ENCODE measurements at places on chromosomes 1 and 21. TPM values are rescaled to one million over a fixed set of nuclear protein-coding genes. Genes with fewer than 3 reads are reported as not detected.

CTSS gene
- 31.6 TPM for total RNA-seq

AMPD1 gene
- total RNA-seq, result not detected

FALEC gene
- not detected for total RNA-seq

JAM2 gene
- total RNA-seq, result 3.0 TPM

PRRC2C gene
- 79.3 TPM for total RNA-seq

KANK4 gene
- total RNA-seq, result 0.09 TPM

RAVER2 gene
- 7.2 TPM for total RNA-seq

KRTAP11-1 gene
- total RNA-seq, result not detected

FCRL2 gene
- total RNA-seq, result not detected

PLA2G2A gene
- 0.27 TPM for total RNA-seq

TSPEAR gene
- total RNA-seq, result 0.08 TPM

CLCA4 gene
- not detected for total RNA-seq

IFI44 gene
- 14.2 TPM for total RNA-seq

GPN2 gene
- total RNA-seq, result 7.0 TPM

TNFRSF18 gene
- total RNA-seq, result not detected

ZFYVE9 gene
- 38.8 TPM for total RNA-seq

TMEM54 gene
- 33.1 TPM for total RNA-seq

PEX10 gene
- total RNA-seq, result 12.8 TPM

LRRC3 gene
- total RNA-seq, result 0.45 TPM

ENO1 gene
- total RNA-seq, result 1,443 TPM

S100A7A gene
- total RNA-seq, result not detected

CD48 gene
- not detected for total RNA-seq

CD1D gene
- not detected for total RNA-seq

FMN2 gene
- 8.1 TPM for total RNA-seq

LRRC53 gene
- not detected for total RNA-seq

NCMAP gene
- total RNA-seq, result not detected

SLFNL1 gene
- 0.09 TPM for total RNA-seq

NLRP3 gene
- under 0.01 TPM for total RNA-seq

KCNT2 gene
- 8.0 TPM for total RNA-seq

GBP1 gene
- 16.7 TPM for total RNA-seq

ATP6V1G3 gene
- total RNA-seq, result not detected

CD34 gene
- total RNA-seq, result 0.27 TPM

KCNE1 gene
- 0.74 TPM for total RNA-seq

NGF gene
- 20.2 TPM for total RNA-seq

ZBTB8B gene
- not detected for total RNA-seq

PALMD gene
- total RNA-seq, result 6.0 TPM

TMEM200B gene
- 9.5 TPM for total RNA-seq

FCER1G gene
- total RNA-seq, result not detected

C1orf53 gene
- 4.5 TPM for total RNA-seq

ALPL gene
- 1.1 TPM for total RNA-seq

SF3B4 gene
- 24.9 TPM for total RNA-seq

ZSWIM5 gene
- 4.7 TPM for total RNA-seq

ZBTB8A gene
- 7.1 TPM for total RNA-seq

SLC19A2 gene
- total RNA-seq, result 7.7 TPM

All from fibroblast of the aortic adventitia (primary cell).